ENCODE measurements at places on chromosomes 5 and 9. TPM values are rescaled to one million over a fixed set of nuclear protein-coding genes. Genes with fewer than 3 reads are reported as not detected.

PTGDS gene
- 57.9 TPM for total RNA-seq

ZNF618 gene
- 13.6 TPM for total RNA-seq

LECT2 gene
- total RNA-seq = not detected

CBY3 gene
- total RNA-seq = not detected

HTR4 gene
- total RNA-seq = not detected

CKMT2 gene
- 1.4 TPM for total RNA-seq

CAMK4 gene
- 0.72 TPM for total RNA-seq

PALM2AKAP2 gene
- total RNA-seq = 19.4 TPM

FCN2 gene
- not detected for total RNA-seq

HMCN2 gene
- total RNA-seq = under 0.01 TPM

SH2D3C gene
- total RNA-seq = 0.29 TPM

NMUR2 gene
- not detected for total RNA-seq

SLC25A2 gene
- total RNA-seq = 0.59 TPM

RASGRF2 gene
- total RNA-seq = under 0.01 TPM

LIFR gene
- 39.8 TPM for total RNA-seq

IL4 gene
- total RNA-seq = not detected

SQSTM1 gene
- 826 TPM for total RNA-seq

ARL14EPL gene
- total RNA-seq = not detected

CER1 gene
- total RNA-seq = not detected

AGXT2 gene
- total RNA-seq = not detected

GCNT4 gene
- total RNA-seq = 2.7 TPM

PHYHD1 gene
- 7.6 TPM for total RNA-seq

CDH6 gene
- 9.4 TPM for total RNA-seq

LRSAM1 gene
- total RNA-seq = 13.0 TPM

PCDHB16 gene
- 1.1 TPM for total RNA-seq

TAS2R1 gene
- total RNA-seq = not detected

RFX3 gene
- 2.9 TPM for total RNA-seq

CXCL14 gene
- not detected for total RNA-seq

Measured in osteoblast (primary cell).